Germinal center (tissue), 1 donor: ENCODE measurements at places on chromosomes 4 and X.

- DNase-seq: no peak
Measured at GRCh38 chrX:98071331-98071730, 1187.6 kb downstream of the RPA4 start.

- DNase-seq: no peak
Measured at GRCh38 chr4:37985730-37986275, 25.6 kb downstream of the PTTG2 start.

GRCh38 chr4:130808492-130808891, 1712.5 kb downstream of the C4orf33 start:
- no peak for DNase-seq

- no peak for DNase-seq
Measured at GRCh38 chr4:73875401-73875800, 6.2 kb downstream of the CXCL1 start.

- no peak for DNase-seq
Measured at GRCh38 chr4:123380728-123381716, 15.6 kb upstream of the SPRY1 start.

GRCh38 chr4:141713185-141713584, 76.8 kb downstream of the IL15 start:
- no peak for DNase-seq

GRCh38 chr4:121675715-121676114, 21.1 kb downstream of the ANXA5 start:
- DNase-seq: no peak

GRCh38 chr4:40586729-40587128, 42.9 kb downstream of the RBM47 start:
- DNase-seq: no peak

DNA sequence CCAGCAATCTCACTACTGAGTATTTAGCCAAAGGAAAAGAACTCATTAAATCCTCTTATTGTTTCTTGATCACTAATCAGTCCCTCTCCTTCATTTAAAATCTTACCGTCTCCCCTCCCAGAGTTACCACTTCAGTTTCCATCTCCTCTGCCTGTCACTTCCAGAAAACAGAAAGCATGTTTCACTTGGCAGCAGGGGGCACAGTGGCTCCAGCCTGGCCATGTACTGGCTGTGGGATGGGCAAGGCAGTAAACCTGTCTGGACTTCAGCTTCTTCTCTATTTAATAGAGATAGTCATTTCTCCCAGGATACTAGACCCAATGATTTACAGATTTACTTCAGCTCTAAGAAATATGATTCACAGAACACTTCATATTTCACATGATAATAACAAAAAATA, 63.2 kb downstream of the CD40LG start:
- DNase-seq: no peak
